ENCODE measurements at places on chromosomes 16 and 17.

- DNase-seq: no peak
Measured at GRCh38 chr16:82432261-82432660, 194.5 kb upstream of the CDH13 start.

DNA sequence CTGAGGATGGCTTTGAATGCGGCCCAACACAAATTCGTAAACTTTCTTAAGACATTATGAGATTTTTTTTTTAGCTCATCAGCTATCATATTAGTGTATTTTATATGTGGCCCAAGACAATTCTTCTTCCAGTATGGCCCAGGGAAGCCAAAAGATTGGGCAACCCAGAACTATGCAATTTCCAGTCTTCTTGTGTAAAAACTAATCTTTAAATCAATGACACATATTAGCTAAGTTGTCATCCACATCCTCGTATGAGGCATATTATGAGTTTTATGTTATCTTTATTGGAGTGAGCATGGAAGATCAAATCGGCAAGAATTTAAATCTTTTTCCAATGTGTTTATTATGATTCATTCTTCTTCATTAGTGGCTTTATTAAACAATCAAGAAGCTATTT lies 198.6 kb upstream of the HSBP1 start:
- no peak for DNase-seq

GRCh38 chr17:9079461-9080103 lies 58.3 kb downstream of the NTN1 start:
- DNase-seq: no peak

- DNase-seq: no peak
Measured at GRCh38 chr17:77849239-77849638, 109.3 kb upstream of the TNRC6C start.

DNA sequence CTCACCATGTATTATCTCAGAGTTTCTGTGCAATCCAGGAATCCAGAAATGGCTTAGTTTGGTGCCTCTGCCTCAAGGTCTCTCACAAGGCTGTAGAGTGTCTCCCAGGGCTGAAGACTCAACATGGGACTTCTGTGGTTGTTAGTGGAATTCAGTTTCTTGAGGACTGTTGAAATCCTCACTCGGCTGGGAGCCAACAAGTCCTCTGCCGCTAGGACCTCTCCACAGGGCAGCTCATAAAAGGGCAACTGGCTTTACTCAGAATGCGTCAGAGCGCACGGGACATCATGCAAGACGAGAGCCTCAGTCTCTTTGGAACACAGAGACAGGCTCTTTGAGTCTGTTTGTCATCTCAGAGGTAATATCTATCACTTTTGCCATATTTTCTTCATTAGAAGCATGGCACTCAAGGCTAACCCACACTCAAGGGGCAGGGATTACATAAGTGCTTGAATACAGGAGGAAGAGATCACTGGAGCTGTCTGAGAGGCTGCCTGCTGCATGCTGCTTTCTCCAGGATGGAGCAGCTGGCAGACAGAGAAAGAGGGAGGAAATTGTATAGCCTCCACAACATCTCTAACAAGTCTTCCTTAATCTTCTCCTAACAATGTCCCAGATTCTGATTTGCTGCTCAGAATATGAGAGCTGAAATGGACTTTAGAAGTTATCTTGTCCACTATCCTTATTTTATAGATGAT lies 97.5 kb upstream of the ASIC2 start:
- DNase-seq: no peak

GRCh38 chr16:11253009-11253994 lies 2.7 kb downstream of the SOCS1 start:
- no peak for DNase-seq

GRCh38 chr17:81121841-81122733 lies 43.2 kb upstream of the PVALEF start:
- DNase-seq: no peak

DNA sequence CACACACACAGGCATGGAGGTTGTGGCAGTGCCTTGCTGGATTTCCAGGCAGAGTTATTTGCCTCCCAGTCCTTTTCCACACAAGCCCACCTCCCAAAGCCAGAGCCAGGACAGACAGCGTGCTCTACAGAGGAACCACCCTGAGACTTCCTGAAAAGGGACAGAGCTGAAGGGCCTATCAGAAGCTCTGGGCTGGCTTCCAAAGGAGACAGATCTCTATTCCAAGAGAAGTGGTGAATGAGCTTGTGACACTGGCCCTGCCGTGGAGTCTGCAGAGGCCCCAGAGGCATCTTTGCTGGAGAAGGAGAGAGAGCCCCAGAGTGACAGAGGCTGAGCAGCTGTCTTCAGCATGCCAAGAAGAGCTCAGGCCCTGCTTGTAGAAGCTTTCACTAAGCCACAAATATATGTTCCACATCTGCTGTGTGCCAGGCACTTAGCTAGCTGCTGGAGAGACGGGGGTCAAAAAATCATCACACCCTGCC lies 8.3 kb upstream of the LPCAT2 start:
- DNase-seq: peak; percentile 38

GRCh38 chr17:12395733-12396354 lies 269.8 kb upstream of the MYOCD start:
- DNase-seq: no peak

GRCh38 chr17:34307110-34307509 lies 12.1 kb upstream of the CCL8 start:
- DNase-seq: no peak

DNA sequence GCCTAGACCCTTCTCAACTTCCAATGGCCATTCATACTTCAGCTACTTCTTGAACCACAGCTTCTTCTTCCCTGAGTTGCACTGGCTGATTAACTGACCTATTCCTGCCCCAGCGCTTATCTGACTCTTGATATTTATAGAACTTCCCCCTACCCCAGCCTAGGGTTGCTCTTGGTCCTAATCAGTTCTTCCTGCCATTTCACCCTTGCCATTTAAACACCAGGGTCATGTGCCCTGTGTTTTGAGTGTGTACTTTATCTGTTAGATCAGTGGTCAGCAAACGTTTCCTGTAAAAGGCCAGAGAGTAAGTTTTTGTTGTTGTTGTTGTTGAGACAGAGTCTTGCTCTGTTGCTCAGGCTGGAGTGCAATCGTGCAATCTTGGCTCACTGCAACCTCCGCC lies 82.4 kb upstream of the COX10 start:
- DNase-seq: no peak

GRCh38 chr16:65429504-65430181 lies 307.8 kb upstream of the CDH11 start:
- no peak for DNase-seq

DNA sequence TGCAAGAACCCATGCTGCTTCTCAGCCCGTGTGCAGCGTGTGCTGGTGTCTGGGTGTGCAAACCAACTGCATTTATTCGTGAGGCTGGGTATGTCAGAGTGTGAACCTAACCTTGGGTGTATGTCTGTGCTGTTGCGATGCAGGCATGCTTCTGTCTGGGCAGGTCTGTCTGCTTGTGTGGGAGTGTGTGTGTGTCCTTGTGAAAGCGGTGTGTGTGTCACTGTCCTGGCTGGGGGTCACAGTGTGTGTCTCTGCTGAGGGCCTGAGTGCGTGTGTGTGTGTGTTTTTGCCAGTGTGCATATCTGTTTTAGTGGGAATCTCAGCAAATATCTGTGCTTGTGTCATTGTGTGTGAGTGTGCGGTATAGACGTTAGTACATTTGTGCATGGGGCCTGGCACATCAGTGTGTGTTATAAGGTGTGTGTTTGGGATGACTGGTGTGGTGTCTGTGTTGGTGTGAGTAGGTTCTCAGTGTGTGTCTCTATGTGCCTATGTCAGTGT lies 121.8 kb downstream of the CYLD start:
- no peak for DNase-seq

GRCh38 chr17:78676412-78677302 lies 99.5 kb upstream of the DNAH17 start:
- no peak for DNase-seq

- DNase-seq: no peak
Measured at GRCh38 chr17:74659889-74660288, 36.4 kb upstream of the CD300E start.

- no peak for DNase-seq
Measured at GRCh38 chr17:76048711-76049110, 21.6 kb upstream of the EVPL start.

DNA sequence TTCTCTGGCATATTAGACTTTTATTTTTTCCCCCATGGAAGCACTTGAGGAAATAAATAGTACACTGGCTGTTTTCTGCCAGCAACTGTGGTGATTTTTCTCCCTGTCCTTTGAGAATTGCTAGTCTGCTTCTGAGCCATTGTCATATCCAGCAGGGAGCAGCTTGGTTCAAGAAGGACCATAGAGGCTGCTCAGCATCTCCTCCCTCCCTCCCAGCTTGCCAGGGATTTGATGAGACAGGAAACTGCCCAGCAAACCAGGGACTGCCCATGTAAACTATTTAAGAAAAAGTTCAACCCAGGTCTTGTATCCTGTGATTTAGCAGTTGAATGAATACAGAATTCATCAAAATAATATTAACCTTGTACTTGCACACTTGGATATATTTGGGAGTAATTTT lies 39.5 kb downstream of the CYB5B start:
- DNase-seq: no peak

GRCh38 chr16:31421587-31421986 lies 6.6 kb downstream of the COX6A2 start:
- DNase-seq: no peak

- DNase-seq: no peak
Measured at GRCh38 chr16:47413041-47413440, 47.8 kb downstream of the ITFG1 start.

DNA sequence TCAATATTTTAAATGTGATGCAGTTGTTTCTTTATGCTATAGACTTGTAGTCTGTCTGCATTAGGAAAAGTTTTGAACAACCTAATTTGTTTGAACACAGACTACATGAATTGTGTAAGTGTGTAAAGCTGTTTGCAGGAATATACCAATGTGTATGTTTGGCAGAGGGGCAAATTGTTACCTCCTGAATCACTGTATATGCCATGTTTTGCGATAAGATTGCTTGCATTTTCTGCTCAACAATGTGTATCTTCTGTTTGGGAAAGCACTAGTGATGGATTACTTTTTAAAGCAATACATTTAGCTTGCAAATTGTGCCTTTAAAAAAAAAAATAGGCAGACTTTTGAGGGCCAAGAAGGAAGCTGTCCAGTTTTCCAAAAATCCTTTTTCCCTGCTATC lies 14.6 kb downstream of the RBBP6 start:
- no peak for DNase-seq

GRCh38 chr16:14454391-14454790 lies 175.7 kb downstream of the PARN start:
- no peak for DNase-seq

GRCh38 chr16:48609652-48610029 lies 339 bp downstream of the N4BP1 start:
- DNase-seq: no peak

GRCh38 chr17:61394630-61395408 lies 4.8 kb upstream of the TBX2 start:
- no peak for DNase-seq

DNA sequence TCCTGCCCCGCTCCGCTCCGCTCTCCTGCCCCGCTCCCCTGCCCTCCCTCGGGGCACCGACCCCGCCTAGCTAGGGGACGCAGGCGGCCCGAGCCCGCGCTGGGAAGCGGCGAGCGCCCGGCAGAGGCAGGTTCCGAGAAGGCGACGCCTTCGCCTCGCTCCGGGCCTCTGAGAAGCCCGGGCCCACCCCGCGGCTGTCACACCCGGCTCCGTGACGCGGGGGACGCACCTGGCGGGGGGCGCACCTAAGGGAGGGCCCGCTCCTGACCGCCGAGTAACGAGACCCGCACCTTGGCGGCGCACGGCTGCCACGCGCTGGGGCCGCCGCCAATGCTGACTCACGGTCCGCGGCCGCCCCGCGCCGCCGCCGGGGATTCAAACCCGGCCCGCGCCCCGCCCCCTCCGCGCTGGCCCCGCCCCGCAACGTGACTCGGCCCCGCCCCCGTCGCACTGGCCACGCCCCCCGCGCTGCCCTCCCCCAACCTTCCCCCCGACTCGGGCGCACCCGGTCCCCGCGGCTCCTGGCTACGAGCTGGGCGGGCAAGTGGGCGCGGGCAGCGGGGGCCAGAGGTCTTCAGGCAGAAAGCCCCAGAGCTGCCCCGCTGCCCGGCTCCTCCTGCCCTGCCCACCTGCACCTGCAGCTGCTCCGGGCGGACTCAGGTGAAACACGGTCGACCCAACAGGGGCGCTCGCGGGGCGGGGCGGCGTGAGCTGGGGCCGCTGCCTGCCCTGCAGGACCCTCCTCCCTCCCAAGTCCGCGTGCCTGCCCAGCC lies 27.8 kb downstream of the GNPTG start:
- DNase-seq: no peak

GRCh38 chr17:57713140-57713539 lies 32.0 kb downstream of the CCDC182 start:
- DNase-seq: no peak

DNA sequence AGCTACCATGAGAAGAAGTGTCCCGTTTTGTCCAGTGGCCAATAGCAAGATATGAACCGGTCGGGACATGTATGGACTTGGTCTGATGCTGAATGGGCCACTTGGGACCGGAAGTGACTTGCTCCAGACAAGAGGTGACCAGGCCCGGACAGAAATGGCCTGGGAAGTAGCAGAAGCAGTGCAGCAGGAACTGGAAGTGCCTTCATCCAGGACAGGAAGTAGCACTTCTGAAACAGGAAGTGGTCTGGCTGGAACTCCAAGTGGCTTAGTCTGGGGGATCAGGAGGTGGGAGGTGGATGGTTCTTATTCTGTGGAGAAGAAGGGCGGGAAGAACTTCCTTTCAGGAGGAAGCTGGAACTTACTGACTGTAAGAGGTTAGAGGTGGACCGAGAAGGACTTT lies 5.3 kb downstream of the EFNB3 start:
- DNase-seq: no peak

DNA sequence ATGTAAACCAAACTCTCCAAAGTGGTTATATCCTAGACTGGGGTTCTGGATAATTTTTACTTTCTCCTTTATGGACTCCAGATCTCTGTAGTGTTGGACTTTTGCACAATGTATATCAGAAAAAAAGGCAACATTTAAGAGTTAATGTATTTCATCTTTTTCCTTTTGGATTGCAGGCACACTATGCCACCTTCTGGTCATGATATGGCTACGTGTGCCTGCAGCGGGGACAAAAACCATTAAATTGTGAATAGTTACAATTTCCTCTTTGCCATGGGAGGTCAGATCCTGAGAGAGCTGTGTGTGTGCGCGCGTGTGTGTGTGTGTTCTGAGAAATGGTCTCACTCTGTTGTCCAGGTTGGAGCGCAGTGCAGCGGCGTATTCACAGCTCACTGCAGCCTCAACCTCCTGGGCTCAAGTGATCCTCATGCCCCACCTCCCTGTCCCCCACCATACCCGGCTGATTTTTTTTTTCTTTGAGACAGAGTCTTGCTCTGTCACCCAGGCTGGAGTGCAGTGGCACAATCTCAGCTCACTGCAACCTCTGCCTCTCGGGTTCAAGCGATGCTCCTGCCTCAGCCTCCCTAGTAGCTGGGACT lies 4.3 kb upstream of the SGF29 start:
- no peak for DNase-seq

GRCh38 chr16:67966549-67967182 lies 1.8 kb downstream of the SLC12A4 start:
- DNase-seq: peak; percentile 42
